ENCODE measurements at places on chromosomes 5 and 9. TPM values are rescaled to one million over a fixed set of nuclear protein-coding genes. Genes with fewer than 3 reads are reported as not detected.

Gene ACOT12
- total RNA-seq = 1.0 TPM

Gene DNAH5
- total RNA-seq = 3.7 TPM

Gene RPS23
- 2,937 TPM for total RNA-seq

Gene ELOVL7
- total RNA-seq = 15.7 TPM

Gene CCL28
- 6.3 TPM for total RNA-seq

Gene ZNF883
- total RNA-seq = 1.5 TPM

Gene SPATA31C1
- 0.97 TPM for total RNA-seq

Gene LCP2
- total RNA-seq = 11.3 TPM

Gene ADAMTSL1
- total RNA-seq = 18.1 TPM

Gene SLC36A2
- not detected for total RNA-seq

Gene PRXL2C
- 14.6 TPM for total RNA-seq

Gene OGN
- 6.9 TPM for total RNA-seq

Gene SPAAR
- 31.4 TPM for total RNA-seq

DNA sequence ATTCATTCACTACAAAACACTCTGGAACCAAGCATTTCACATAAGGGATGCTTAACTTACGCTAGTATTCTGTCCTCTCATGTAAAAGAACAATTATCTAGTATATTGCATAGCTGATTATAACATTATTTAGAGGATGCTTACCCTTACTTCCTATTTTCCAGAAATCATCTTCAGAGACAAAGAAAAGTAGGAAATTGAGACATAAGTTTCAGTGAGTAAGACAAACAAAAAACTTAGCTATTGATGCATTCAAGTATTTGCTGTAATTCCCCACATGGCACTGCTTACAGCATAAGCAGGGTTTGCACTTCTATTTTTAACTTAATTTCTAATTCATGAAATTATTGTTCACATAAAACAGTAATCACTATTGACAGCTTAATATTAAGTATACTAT is 104.8 kb upstream of the SREK1 start:
- no peaks in the 10 kb centered on the region for H3K4me1 ChIP-seq
- no peaks in the 10 kb centered on the region for H3K27me3 ChIP-seq
- H3K36me3 ChIP-seq = no peaks in the 10 kb centered on the region

GRCh38 chr5:153342487-153342886 is 148.0 kb upstream of the GRIA1 start:
- no peaks in the 10 kb centered on the region for H3K4me1 ChIP-seq
- no peak overlapping the region for H3K27ac ChIP-seq
- no peaks in the 10 kb centered on the region for H3K36me3 ChIP-seq

- H3K4me3 ChIP-seq = no peak overlapping the region
- no peaks in the 10 kb centered on the region for H3K36me3 ChIP-seq
- DNase-seq = no peak
- no peaks in the 10 kb centered on the region for H3K27me3 ChIP-seq
- H3K27ac ChIP-seq = no peak overlapping the region
- no peaks in the 10 kb centered on the region for H3K4me1 ChIP-seq
These were observed 52.6 kb downstream of the AQP7 start for GRCh38 chr9:33349743-33350142.

GRCh38 chr5:174273325-174273724 is 227.8 kb downstream of the NSG2 start:
- H3K36me3 ChIP-seq = no peaks in the 10 kb centered on the region
- H3K4me3 ChIP-seq = no peak overlapping the region
- H3K4me1 ChIP-seq = no peaks in the 10 kb centered on the region
- H3K27ac ChIP-seq = no peak overlapping the region

DNA sequence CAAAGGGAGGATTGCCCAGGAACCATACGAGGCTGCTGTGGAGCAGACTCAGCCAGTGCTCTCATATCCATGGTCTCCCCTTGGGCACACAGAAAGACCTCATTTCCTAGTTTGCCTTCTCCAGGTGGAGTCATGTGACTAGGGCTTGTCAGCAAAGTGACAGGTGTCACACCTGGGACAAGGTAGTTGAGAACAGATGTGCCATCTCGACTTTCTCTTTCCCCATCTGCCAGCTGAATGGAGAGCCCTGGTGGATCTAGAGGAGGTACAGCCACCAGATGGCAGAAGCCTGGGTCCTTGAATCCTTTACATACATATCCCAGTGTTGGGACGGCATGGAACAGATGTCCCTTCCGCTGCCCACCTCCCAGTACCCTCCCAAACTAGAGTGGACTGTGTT is 42.9 kb upstream of the ALDOB start:
- H3K4me3 ChIP-seq = no peak overlapping the region
- no peak for DNase-seq
- no peaks in the 10 kb centered on the region for H3K36me3 ChIP-seq
- H3K4me1 ChIP-seq = no peaks in the 10 kb centered on the region

GRCh38 chr5:80978772-80979317 is 18.7 kb downstream of the RASGRF2 start:
- H3K27me3 ChIP-seq = no peaks in the 10 kb centered on the region
- no peak for DNase-seq
- no peaks in the 10 kb centered on the region for H3K36me3 ChIP-seq
- no peak overlapping the region for H3K4me3 ChIP-seq
- no peaks in the 10 kb centered on the region for H3K4me1 ChIP-seq

DNA sequence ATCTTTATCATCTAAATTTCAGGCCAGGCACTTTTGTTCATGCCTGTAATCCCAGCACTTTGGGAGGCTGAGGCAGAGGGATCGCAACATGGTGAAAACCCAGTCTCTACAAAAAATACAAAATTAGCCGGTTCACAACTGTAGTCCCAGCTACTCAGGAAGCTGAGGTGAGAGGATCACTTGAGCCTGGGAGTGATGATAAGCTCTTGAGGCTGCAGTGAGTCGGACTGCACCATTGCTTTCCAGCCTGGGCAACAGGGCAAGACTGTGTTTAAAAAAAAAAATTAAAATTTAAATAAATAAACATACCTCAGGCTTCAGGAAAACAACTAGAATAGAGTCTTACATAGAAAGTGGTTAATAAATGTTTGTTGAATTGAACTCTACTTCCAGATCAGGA is 147.4 kb downstream of the AGTPBP1 start:
- H3K4me3 ChIP-seq = no peak overlapping the region
- H3K36me3 ChIP-seq = no peaks in the 10 kb centered on the region
- no peak overlapping the region for H3K27ac ChIP-seq
- H3K4me1 ChIP-seq = no peaks in the 10 kb centered on the region

GRCh38 chr5:156706631-156707030 is 143.5 kb upstream of the PPP1R2B start:
- H3K27ac ChIP-seq = no peak overlapping the region
- H3K4me3 ChIP-seq = no peak overlapping the region
- no peaks in the 10 kb centered on the region for H3K4me1 ChIP-seq
- no peaks in the 10 kb centered on the region for H3K36me3 ChIP-seq

DNA sequence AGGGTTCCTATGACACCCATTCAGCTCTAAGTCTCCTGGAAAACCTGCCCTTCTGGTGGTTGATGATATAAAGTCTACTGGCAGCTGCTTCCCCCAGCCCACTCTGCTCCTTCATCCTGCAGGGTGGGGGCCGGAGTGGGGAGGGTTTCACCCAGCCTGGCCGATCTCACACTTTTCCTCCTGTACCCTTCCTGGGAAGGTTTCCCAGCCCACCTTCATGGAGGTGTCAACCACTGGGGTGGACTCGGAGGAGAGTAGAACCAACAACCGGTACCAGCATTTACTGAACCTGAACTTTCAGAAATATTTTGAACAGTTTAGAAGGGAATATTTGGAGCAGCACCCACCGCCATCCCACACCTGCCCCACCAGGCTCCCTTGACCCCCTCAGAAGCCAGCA is 30.4 kb downstream of the ROR2 start:
- no peak overlapping the region for H3K27ac ChIP-seq
- H3K4me3 ChIP-seq = no peak overlapping the region
- no peaks in the 10 kb centered on the region for H3K36me3 ChIP-seq
- no peak for DNase-seq

DNA sequence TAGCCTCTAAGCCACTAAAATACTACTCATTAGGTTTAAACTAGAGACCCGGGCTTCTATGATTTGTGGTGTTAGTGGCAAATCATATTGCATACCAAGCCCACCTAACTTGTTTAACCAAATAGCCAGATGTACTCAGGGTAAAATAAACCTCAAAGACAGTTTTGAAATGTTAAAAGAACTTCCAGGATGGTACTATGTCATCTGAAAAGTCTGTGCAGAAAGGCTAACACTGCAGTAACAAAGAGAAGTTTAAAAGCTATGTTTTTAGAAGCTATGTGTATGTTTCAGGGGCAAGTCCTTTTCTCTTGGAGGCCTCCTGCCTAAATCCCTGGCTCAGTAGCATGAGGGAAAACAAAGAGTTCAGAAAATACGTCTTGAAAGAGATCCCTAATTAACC is 84.9 kb upstream of the IL7R start:
- no peak for DNase-seq
- no peak overlapping the region for H3K4me3 ChIP-seq

- H3K27me3 ChIP-seq = no peaks in the 10 kb centered on the region
- H3K27ac ChIP-seq = no peak overlapping the region
- H3K4me1 ChIP-seq = no peaks in the 10 kb centered on the region
These were observed 15.7 kb downstream of the LVRN start for GRCh38 chr5:115977988-115978387.

DNA sequence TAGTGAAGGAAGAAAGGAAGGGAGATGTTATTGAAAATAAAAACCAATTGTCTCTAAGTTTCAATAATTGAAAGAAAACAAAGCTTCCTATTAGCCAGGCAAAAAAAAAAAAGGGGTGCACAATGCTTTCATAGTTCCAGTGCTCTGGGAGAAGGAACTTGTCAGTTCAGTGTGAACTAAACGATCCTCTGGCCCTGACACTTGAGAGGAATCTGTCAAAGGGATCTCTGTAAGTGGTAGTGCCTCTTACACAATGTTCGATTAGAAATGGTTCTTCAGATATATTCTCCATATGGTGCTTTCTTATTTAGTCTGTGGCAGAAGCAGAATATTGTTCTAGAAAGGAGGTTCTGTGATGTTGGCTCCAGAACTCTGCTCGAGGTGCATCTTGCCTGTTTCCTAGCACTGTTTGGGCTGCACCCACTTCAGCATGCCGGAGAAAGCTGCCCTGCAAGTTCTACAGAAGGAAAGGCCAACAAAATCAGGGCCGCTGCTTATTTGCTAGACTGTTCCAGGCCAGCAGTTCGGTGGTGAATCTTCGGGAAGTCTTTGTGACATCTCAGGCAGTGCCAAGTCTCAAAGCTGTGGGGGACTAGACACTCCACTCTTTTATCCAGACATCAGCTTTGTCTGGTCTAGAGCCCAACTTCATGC is 90.9 kb downstream of the PIK3R1 start:
- DNase-seq = peak; percentile 57
- H3K27ac ChIP-seq = no peak overlapping the region
- no peaks in the 10 kb centered on the region for H3K27me3 ChIP-seq
- H3K36me3 ChIP-seq = no peaks in the 10 kb centered on the region
- H3K4me3 ChIP-seq = no peak overlapping the region

- no peaks in the 10 kb centered on the region for H3K4me1 ChIP-seq
- H3K27me3 ChIP-seq = no peaks in the 10 kb centered on the region
- H3K27ac ChIP-seq = no peak overlapping the region
- DNase-seq = no peak
These were observed 11.2 kb downstream of the KLHL9 start for GRCh38 chr9:21324047-21324446.

- H3K4me1 ChIP-seq = no peaks in the 10 kb centered on the region
- no peak for DNase-seq
- no peaks in the 10 kb centered on the region for H3K36me3 ChIP-seq
- H3K27ac ChIP-seq = no peak overlapping the region
These were observed 13.7 kb downstream of the NOTCH1 start for GRCh38 chr9:136531904-136532798.

- no peaks in the 10 kb centered on the region for H3K36me3 ChIP-seq
- no peak overlapping the region for H3K27ac ChIP-seq
- peaks cover 12% of the 10 kb centered on the region for H3K4me1 ChIP-seq
- DNase-seq = no peak
- H3K4me3 ChIP-seq = no peak overlapping the region
- peaks cover 92% of the 10 kb centered on the region for H3K27me3 ChIP-seq
These were observed 3.3 kb downstream of the TLX3 start for GRCh38 chr5:171312129-171312974.

GRCh38 chr9:19492775-19493173 is 84.0 kb downstream of the ACER2 start:
- H3K4me3 ChIP-seq = no peak overlapping the region
- H3K36me3 ChIP-seq = no peaks in the 10 kb centered on the region

GRCh38 chr5:168304349-168304748 is 12.9 kb downstream of the WWC1 start:
- no peak for DNase-seq
- H3K27me3 ChIP-seq = no peaks in the 10 kb centered on the region
- no peak overlapping the region for H3K27ac ChIP-seq
- no peaks in the 10 kb centered on the region for H3K4me1 ChIP-seq

DNA sequence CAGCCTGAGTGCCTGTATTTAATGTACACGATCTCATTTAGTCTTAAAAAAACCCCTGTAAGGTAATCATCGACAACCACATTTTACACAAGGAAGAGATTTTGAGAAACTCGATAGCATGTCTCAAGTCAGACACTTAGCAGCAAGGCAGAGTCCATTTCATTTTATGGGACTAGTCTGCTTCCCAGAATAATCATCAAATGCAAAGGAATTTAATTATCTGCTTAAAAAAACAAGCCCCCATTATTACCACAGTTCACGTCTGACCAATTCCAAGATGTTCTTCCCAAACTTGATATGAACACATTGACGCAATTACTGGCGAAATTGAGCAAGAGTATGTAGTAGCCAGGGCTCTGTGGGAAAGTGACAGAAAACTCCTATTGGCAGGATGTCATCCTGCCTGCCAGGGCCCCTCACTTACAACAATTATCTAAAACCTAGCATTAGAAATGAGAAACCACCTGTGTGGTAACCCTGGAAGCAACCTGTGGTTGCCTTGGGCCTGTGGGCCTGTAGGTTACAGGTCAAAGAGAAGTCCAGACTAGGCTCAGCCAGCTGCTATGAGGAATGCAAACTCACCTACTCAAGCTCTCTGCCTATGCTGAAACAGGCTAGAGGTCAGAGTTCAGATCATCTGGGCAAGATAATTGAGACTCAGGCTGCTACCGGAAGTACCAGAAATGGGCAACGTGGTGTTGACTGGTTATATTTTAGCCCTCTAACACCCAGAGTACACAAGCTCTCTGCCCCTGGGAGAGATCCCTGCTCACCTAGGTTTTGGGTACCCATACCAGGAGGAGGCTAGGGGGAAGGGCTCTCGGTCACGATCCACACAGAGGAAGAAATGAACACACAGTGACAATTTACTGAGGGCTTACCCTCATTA is 1.6 kb downstream of the B4GALT1 start:
- no peaks in the 10 kb centered on the region for H3K36me3 ChIP-seq
- peak overlapping the region; percentile 97 for H3K27ac ChIP-seq
- peak; percentile 43 for DNase-seq
- H3K4me3 ChIP-seq = peak overlapping the region; percentile 88
- H3K4me1 ChIP-seq = peaks cover 28% of the 10 kb centered on the region

DNA sequence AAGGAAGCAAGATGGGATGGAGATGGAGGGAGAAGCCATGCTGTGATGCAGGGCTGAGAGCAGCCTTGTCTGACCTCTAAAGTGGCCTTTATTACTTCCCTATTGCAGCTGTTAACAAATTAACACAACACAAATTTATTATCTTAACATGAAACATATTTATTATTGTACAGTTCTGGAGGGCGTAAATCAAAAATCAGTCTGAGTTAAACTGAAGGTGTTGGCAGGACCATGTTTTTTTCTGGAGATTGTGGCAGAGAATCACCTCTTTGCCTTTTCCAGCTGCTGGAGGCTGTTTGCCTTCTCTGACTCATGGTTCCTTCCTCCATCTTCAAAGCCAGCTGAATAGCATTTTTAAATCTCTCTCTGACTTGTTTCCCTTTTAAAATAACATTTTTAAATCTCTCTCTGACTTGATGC is 7.2 kb upstream of the MCC start:
- no peak overlapping the region for H3K4me3 ChIP-seq
- no peaks in the 10 kb centered on the region for H3K4me1 ChIP-seq
- no peaks in the 10 kb centered on the region for H3K27me3 ChIP-seq
- no peak overlapping the region for H3K27ac ChIP-seq
- no peaks in the 10 kb centered on the region for H3K36me3 ChIP-seq
